Skeletal muscle cell (primary cell): ENCODE measurements at places on chromosomes 7 and 10.

- DNase-seq = no peak
These were observed 68.9 kb upstream of the HDAC9 start for GRCh38 chr7:18426564-18427226.

DNA sequence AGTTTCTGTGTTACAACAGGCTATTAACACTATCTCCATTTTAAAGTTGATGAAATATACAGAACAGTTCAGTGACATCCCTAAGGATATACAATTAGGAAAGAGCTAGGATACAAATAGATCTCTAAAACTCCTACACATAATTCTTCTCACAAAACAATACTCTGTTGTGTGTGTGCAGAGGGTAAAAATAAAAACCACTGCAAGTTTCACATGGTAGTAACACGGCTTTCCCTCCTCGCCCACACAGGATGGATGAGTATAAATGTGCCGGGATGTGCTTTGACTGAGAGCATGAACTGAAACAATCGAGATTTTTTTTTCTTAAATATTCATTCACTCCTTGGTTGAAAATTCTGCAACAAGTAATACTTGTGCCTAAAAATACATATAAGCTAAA lies 131.5 kb upstream of the C1QL3 start:
- DNase-seq = no peak

DNA sequence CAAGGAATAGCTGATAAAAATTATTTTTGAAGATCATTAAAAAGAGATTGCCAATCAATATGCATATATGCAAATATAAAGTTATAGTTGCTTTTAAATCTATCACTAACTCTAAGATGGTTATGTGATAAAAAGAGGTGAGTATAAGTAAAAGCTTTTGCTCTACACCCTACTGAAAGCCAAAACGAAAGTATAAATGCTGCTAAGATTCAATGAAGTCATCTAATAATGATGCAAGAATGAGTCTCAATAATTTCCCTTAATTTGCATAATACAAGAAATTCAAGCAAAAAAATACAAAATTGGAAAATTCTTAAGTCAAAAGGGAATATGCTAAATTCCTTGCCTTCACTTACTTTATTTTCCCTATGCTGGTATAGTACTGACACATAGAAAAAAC lies 75.2 kb downstream of the WAPL start:
- no peak for DNase-seq

DNA sequence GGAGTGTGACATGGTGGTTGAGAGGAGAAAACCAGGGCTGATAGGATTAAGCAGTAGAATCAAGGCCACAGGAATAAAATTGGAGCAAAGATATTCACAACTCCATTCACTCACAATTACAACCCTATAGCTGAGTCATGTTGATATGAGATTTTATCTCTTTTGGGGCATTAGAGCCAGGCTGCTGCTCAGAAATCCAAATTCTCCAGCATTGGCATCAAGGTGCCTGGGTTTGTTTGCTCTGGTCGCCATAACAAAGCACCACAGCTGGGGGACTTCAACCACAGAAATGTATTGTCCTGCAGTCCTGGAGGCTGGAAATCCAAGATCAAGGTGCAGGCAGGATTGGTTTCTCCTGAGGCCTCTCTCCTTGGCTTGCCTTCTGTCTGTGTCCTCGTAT lies 52.5 kb upstream of the GRB10 start:
- no peak for DNase-seq

GRCh38 chr10:5890452-5890915 lies 441 bp downstream of the FBH1 start:
- no peak for DNase-seq

DNA sequence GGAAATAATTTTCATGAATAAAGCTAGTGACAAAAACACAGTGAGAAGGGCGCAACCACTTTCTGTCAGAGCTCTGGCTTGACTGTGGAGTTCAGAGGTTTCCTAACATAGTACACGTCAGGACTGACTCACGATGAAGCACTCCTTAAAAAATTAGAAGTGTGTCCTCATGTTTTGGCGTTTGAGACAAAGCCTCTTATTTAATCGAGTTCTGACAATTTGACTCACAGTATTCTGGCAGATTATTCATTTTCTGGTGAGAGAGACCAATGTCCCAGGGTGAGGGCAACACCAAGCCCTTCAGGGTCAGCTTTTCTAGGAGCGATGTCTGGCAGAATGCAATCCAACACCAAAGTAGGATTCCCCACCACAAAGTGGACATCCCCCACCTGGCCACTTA lies 108.7 kb downstream of the DIP2C start:
- DNase-seq = peak; percentile 69

DNA sequence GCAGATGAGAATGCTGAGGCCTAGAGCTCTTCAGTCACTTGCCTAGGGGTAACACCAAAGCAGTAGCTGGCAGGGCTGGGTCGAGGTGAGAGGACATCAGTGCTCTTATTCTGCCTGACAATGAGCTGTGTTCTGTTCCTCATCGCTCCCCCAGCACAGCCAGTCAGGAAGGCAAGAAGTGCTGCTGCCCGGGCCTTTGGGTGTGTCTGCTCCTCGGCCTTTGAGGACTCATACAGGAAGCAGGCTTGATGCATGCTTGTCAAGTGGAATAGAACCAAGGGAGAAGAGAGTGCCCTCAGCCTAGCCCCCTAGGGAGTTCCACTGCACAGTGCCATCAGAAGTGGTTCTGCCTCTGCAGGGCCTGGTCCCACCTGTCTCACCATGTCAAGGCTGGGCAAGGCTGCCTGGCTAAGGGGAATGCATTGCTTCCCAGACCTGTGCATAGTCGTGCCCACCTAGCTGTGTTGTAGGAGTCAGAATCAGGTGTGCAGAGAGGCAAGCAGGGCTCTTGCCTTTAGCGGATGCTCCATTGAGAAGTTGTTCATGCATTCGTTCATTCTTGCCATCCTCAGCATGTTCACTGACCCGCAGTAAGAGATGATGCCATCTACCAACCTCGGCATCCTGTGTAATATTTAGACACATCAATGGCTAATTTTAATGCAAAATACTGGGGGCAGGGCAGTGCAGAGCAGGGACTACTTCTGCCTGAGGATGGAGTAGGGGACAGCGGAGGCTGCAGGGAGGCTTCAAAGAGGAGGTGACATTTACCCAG lies 156.6 kb downstream of the RPS24 start:
- DNase-seq = no peak
